ENCODE measurements at places on chromosomes 5 and 9.

GRCh38 chr5:140345919-140346347 is 470 bp downstream of the HBEGF start:
- DNase-seq, result peak; percentile 69

- peak; percentile 45 for DNase-seq
Measured at GRCh38 chr5:164475339-164475977, 970.0 kb downstream of the MAT2B start.

DNA sequence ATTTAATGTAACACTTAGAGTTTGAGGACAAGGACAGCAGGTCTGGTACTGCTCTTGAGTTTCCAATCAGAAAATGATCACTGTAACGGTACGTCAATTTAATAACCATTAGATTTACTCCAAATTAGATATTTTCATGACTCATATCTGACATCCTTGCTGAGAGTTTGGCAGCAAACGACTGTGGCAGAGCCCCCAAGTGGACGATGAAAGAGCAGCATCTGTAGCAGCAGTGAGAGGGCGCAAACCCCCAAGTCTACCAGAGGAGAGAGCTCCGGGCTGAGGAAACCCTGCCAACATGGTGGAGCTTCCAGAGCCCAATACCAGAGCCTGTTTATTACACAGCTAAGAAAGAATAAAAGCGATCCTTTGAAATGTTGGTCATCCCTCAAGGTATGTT is 73.2 kb upstream of the EPB41L4A start:
- peak; percentile 38 for DNase-seq

DNA sequence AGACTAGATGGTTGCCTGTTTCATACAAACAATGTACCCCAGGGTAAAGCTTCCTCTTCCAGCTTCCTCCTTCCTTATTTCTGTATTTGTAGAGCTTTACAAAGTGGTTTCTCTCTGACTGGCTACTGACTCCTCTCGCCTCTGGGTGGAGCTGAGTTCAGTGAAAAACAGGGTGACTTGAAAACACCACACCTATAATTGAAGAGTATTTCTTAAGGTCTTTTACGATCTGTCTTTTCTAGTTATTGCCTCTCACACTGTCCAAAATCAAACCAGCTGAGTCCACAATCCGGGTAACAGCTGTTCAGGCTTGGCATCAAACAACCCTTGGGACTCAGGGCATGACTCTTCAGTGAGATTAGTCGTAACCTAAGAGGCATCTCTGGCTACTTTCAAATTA is 200.4 kb downstream of the ARRDC3 start:
- DNase-seq, result no peak

DNA sequence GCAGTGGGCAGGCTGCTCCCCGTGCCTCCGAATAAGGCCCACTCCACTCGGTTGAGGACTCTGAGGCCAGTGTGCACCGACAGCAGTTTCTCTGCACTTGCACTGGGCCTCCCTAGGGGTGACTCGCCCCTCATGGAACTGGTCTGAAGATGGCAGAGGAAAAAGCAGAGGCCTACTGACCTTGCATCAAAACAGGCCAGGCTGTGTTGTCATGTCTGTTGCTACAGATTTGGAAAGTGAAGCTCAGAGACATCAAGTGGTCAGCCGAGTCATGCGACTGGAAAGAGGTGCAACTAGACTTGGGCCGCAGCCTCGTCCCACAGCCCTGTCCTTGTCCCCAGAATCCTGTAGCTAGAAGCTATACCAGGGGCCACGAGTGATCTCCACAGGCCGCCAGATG is 78.3 kb downstream of the DCP2 start:
- DNase-seq, result no peak

DNA sequence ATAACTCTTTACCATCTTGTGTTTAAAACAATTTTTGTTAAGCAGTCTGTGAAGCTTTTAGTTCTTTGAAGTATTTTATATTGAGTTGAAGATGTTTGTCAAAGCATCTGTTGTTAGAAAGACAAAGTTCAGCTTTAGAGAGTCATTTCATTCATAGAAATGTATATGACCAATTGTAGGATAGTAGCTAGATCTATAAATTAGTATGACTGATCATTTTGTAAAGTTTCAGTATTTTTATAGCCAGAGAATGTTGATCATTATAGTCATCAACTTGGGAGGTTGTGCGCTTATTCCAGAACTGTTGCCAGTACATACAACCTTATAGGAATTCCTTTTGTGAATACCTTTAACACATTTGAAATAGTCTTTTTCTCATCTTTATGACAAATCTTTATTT is 5.2 kb downstream of the NIPBL start:
- DNase-seq, result no peak

DNA sequence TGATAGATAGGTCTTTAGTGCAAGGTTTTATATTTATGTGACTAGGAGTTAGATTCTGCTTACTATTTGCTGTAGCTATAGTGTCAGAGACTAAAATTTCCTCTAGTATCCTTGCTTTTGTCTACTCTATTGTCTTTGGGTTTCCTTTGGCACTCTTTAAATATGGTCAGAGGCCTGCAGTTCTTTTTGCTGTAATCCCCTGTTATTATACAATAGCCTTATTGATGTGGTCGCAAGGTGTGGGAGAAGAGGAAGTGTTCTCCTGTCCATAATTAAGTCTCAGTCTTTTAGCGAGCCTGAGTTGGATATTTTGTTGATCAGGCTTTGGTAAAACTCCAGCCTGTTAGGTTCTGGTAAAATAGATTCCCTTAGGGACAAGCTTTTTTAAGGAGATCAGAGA is 34.9 kb downstream of the LURAP1L start:
- no peak for DNase-seq

DNA sequence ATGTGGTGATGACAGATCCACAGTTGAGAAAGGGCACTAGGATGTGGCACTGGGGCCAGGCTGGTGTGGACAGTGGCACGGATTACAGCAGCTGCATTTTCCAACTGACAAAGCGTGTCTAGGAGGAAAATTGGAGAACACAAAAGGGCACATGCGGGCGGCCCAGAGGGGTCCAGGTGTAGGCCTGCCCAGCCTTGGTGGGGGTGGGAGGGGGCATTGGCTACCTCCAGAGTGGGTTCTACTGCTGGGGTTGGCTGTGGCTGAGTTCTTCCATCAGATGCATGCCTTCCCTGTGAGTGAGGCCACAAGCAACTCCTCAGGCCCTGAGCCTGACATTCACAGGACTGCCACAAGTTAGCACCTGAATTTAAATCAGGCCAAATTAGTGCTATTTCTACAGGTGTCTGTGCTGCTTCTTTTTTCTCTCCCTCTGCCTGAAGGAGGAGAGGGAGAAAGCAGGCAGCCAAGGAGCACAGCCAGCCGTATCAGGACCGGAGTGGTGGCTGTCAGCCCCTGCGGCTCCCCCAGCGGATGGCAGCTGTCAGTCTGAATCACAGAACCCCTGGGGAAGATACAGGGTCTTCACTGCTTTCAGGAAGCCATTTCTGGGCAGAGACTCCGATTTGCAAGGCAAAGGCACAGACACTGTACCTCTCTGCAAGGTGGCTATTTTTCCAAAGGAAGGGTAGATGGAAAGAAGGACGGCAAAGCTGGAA is 464.2 kb downstream of the SPOCK1 start:
- DNase-seq, result no peak

GRCh38 chr5:168372356-168372946 is 81.0 kb downstream of the WWC1 start:
- no peak for DNase-seq

GRCh38 chr9:108180541-108180940 is 675.2 kb downstream of the ACTL7B start:
- no peak for DNase-seq

- DNase-seq, result no peak
Measured at GRCh38 chr5:103013933-103014552, 105.9 kb downstream of the GIN1 start.

All from fibroblast of skin of back (primary cell).